GM23248 (cell line): ENCODE measurements at places on chromosomes 5 and 9.

GRCh38 chr5:119397518-119398380, 41.9 kb downstream of the TNFAIP8 start:
- DNase-seq = peak; percentile 88

DNA sequence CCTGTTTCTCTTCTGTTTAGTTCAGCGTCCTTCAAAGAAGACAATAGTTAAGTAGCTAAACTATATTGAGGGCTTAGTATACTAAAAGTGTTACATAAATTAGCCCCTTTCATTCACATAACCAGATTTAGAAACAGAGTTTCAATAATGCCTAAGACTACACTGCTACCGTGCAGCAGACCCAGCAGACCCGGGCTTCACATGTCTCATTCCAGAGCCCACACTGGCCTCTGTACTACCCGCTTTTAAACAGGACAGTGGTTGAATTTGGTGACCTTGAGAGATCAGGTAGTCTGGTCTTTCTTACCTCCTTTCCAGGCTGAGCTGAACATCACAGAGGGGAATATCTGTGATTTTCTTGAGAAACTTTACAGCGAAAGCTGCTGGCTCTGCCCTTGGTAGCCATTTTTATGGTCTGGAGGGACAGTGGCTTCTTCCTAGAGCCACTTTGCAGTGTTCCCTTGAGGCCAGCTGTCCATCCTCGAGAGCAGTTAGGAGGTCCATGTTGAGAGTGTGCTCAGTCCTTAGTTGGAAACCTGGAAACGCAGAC, 56.5 kb downstream of the SLC22A5 start:
- DNase-seq = peak; percentile 29

DNA sequence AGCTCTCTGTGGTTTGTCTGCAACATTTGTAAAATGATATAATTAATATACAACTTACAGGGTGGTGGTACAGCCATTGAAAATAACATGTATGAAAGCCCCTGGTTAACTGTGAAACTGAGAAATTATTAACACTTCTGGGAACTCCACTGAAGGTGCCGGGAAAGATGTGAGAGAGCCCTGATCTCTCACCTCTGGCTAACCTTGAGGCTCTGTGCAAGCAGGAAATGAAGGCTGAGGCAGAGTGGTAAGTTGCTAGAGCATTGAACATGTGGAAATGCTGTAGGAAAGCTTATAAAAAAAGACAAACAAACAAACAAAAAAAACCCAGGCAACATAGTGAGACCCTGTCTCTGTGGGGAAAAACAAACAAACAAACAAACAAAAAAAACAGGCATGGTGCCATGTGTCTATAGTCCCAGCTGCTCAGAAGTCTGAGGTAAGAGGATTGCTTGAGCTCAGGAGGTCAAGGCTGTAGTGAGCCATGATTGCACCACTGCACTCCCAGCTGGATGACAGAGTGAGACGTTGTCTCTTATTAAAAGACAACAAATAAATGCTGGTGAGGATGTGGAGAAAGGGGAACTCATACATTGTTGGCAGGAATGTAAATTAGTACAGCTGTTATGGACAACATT, 7.5 kb downstream of the CATSPER3 start:
- DNase-seq = peak; percentile 3

DNA sequence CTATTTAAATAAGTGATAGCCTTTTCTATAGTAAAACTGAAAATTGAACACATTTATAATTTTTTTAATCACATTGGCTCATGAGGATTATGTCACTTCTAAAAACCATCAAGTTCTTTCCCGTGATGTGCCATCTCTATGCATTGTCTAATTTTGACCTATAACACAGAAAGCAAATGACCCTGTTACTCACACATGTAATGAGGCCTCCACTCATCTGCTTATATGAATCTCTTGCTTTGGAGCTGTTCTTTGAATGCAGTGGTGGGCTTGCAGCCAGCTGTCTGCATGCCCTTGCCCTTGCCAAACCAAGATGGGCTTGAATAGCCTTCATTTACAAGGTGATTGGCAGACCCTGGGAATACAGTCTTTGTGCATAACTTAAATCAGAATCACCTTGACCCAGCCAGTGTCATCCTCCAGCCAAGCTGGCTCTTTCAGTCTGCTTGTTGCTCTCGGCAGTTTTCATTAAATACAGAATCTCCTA, 163.2 kb downstream of the TRIO start:
- DNase-seq = peak; percentile 36

DNA sequence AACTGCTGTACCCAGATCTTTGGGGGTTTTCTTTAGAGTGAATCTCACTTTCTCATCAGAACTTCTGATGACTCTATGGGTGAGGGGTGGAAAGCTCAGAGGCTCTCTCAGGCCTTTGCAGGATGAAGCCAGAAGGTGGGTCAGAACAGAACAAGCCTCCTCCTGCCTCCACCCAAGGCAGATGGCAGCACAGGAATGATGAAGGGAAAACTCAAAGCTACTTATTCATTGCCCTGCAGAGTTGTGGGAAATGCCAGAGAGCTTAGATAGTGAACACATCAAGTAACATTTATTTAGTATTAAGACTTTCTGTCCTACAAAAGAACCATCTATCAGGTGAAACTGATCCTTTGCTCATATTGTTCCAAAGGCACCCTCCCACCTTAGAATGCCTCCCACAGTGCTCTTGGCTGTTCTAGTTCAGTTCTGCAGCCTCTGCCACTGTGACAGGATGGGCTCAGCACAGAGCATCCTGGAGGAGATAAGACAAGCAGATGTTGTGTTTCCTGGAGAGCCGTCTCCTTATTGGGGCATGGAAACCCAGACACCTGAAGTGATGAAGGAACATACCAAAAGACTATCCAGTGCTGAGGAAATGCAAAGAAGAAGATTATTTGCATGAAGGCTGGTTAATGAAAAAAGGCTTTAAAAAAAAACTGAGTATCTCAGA, 146.6 kb downstream of the ADAMTS12 start:
- DNase-seq = peak; percentile 42

GRCh38 chr5:14238272-14238671, 95.1 kb downstream of the TRIO start:
- DNase-seq = no peak

DNA sequence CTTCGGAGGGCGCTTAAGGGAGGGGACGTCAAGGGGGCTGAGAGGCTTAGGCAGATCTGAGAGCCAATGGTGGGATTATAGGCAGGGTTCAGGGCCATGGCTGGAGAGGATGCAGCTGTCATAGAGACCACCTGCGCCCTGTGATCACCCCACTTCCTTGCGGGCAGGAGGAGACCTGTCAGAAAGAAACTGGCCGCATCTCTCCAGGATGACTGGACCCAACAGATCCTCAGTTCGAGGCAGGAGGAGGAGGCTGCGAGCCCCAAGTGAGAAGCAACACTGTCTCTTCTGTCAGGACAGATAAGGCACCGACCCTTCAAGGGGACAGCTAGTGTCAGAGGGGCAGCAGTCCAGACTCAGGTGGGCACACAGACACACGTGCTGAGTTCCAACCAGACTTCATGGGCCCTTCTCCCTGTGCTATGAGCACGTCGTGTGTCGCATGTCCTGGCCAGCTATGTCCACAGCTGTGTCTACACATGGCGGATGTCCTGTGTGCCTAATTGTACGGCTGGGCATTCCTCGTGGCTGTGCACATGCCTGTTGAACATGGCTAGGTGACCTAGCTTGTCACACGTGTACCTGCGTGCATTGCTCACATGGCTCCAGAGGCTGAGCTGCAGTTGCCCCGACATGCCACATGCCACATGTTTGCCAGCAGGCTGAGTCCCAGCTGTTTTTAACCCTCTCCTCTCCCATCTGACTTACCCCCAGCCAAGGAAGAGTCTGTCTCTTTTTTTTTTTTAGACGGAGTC, 583 bp upstream of the AQP3 start:
- DNase-seq = peak; percentile 35
